Right cardiac atrium (tissue), 5 donors: ENCODE measurements at places on chromosomes 12 and 14. TPM values are rescaled to one million over a fixed set of nuclear protein-coding genes. Genes with fewer than 3 reads are reported as not detected.

CMKLR1 gene
- total RNA-seq = 7.2 TPM

METAP2 gene
- total RNA-seq = 70.3 TPM

TGM1 gene
- 0.36 TPM for total RNA-seq

ANO2 gene
- 12.5 TPM for total RNA-seq

PROX2 gene
- not detected for total RNA-seq

NRXN3 gene
- 4.7 TPM for total RNA-seq

MRPL52 gene
- total RNA-seq = 86.2 TPM

KLRG1 gene
- 6.0 TPM for total RNA-seq

TC2N gene
- 14.7 TPM for total RNA-seq

PARPBP gene
- total RNA-seq = 0.88 TPM

NID2 gene
- 25.9 TPM for total RNA-seq

ANKS1B gene
- total RNA-seq = 3.3 TPM

CLEC6A gene
- total RNA-seq = not detected

FGF6 gene
- total RNA-seq = not detected

VIPAS39 gene
- 11.6 TPM for total RNA-seq

FSCB gene
- not detected for total RNA-seq

GALC gene
- 19.5 TPM for total RNA-seq

DGKA gene
- 22.5 TPM for total RNA-seq

CAPZA3 gene
- not detected for total RNA-seq

GPR84 gene
- total RNA-seq = 0.40 TPM

APOLD1 gene
- 43.0 TPM for total RNA-seq

APOF gene
- total RNA-seq = not detected

ACAD10 gene
- 17.4 TPM for total RNA-seq

GPRC5A gene
- total RNA-seq = 1.3 TPM
